ENCODE measurements at places on chromosomes 4 and X.

- no peak for DNase-seq
Observed at GRCh38 chrX:129525162-129525561, 1.9 kb upstream of the SMARCA1 start.

GRCh38 chr4:929096-929765, 2.9 kb downstream of the GAK start:
- no peak for DNase-seq

- DNase-seq: peak; percentile 23
Observed at GRCh38 chrX:104430742-104431119, 135.3 kb upstream of the IL1RAPL2 start.

- peak; percentile 26 for DNase-seq
Observed at GRCh38 chrX:41468647-41469323, 21.6 kb downstream of the NYX start.

GRCh38 chrX:42943051-42943974, 165.3 kb upstream of the PPP1R2C start:
- DNase-seq: peak; percentile 8

- no peak for DNase-seq
Observed at GRCh38 chr4:168643111-168643795, 146.4 kb downstream of the PALLD start.

- no peak for DNase-seq
Observed at GRCh38 chrX:104435249-104435648, 130.8 kb upstream of the IL1RAPL2 start.

- no peak for DNase-seq
Observed at GRCh38 chr4:138562544-138562991, 320.4 kb upstream of the SLC7A11 start.

GRCh38 chr4:56317749-56318148, 69.5 kb downstream of the AASDH start:
- no peak for DNase-seq

GRCh38 chr4:80831383-80832361, 198.8 kb upstream of the BMP3 start:
- no peak for DNase-seq

- no peak for DNase-seq
Observed at GRCh38 chr4:24949970-24950369, 37.1 kb upstream of the CCDC149 start.

DNA sequence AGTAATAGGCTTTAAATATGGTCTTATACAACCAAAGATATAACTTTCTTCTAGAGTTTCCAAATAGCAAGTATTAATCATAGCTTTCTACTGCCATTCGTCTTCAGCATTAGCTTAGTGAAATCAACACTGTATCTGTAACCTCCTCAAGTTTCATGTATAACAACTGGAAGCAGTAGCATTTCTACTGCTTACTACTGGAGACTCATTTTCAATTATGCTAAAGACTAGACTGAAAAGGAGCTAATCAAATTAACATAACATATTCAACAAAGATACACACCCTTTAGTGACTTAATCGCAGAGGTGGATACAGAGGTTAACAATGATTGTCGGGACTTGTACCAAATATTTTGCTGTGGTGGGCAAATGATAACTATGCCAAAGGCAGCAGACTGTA, 344.2 kb upstream of the TEX13C start:
- DNase-seq: no peak

GRCh38 chr4:72899214-72899613, 170.3 kb downstream of the COX18 start:
- DNase-seq: no peak

DNA sequence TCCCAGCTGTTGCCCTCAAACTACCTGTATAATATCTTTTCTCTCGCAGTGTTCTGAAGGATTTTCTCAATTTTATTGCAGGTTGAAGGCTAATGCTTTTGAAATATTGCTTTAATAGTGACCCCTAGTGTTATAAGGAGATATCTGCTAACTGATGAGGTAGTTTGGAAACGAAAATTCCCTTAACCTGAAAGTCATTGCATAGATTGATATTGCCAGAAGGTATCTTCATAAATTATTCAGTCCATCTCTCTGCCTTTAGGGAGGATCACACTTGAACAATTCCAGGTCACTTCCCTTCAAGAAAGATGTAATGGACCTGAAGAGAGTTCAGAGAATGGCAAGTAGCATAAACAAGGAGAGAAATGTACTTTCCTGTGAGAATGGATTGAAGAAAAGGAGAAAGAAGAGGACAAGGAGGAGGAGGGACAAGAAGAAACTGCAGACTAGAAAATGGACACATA, 44.1 kb downstream of the TIGD4 start:
- DNase-seq: peak; percentile 29

- DNase-seq: no peak
Observed at GRCh38 chrX:129728061-129728460, 10.7 kb upstream of the XPNPEP2 start.

- no peak for DNase-seq
Observed at GRCh38 chr4:137083571-137084135, 448.6 kb downstream of the PCDH18 start.

DNA sequence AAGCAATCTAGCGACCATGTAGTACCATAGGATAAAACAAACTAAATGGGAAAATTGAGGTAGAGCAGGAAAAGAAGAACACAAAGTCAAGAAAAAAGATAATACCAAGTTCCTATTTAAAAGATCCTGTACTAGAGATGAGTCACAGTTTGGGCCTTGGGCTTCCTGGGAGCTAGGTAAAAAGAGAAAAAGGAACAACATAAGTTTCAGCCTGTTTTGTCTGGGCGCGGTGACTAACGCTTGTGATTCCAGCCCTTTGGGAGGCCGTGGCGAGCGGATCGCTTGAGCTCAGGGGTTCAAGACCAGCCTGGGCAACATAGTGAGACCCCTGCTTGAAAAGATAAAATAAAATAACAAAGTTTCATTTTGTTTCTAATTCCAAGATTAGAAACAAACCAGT, 14.0 kb upstream of the TMEM156 start:
- DNase-seq: no peak

All from LoVo (cell line).